ENCODE measurements at places on chromosomes 5 and 9. TPM values are rescaled to one million over a fixed set of nuclear protein-coding genes. Genes with fewer than 3 reads are reported as not detected.

Gene INSL6
- 0.33 TPM for polyA plus RNA-seq

Gene PCDHA4
- polyA plus RNA-seq, result 0.96 TPM

Gene TOR2A
- polyA plus RNA-seq, result 13.6 TPM

Gene CTNND2
- polyA plus RNA-seq, result 2.0 TPM

Gene GHR
- polyA plus RNA-seq, result 26.1 TPM

Gene RLN2
- polyA plus RNA-seq, result 3.6 TPM

Gene LHFPL2
- polyA plus RNA-seq, result 50.3 TPM

Gene CDKN2A
- polyA plus RNA-seq, result not detected

Gene ZDHHC11B
- 8.2 TPM for polyA plus RNA-seq

Gene NR4A3
- 2.4 TPM for polyA plus RNA-seq

Gene ZNF474
- 0.76 TPM for polyA plus RNA-seq

Gene TRPM3
- polyA plus RNA-seq, result 13.2 TPM

Gene SEMA5A
- polyA plus RNA-seq, result 47.1 TPM

Gene IL3
- polyA plus RNA-seq, result not detected

Gene FYB1
- polyA plus RNA-seq, result 4.4 TPM

Gene NPR2
- polyA plus RNA-seq, result 33.7 TPM

Gene WDR31
- 7.9 TPM for polyA plus RNA-seq

Gene FOXI1
- polyA plus RNA-seq, result 4.9 TPM

Gene SPATA9
- 1.2 TPM for polyA plus RNA-seq

Gene RAB3C
- 1.2 TPM for polyA plus RNA-seq

Gene PCDHGA6
- polyA plus RNA-seq, result 7.2 TPM

Gene OMD
- polyA plus RNA-seq, result 1.8 TPM

Gene SLC22A4
- polyA plus RNA-seq, result 6.2 TPM

Gene AKNA
- 10.7 TPM for polyA plus RNA-seq

Gene ADRB2
- polyA plus RNA-seq, result 0.11 TPM

Gene TNFSF8
- 0.51 TPM for polyA plus RNA-seq

Gene GABRA1
- not detected for polyA plus RNA-seq

Gene PPP3R2
- 0.06 TPM for polyA plus RNA-seq

Gene HAPLN1
- polyA plus RNA-seq, result 7.3 TPM

Gene EFNA5
- polyA plus RNA-seq, result 23.8 TPM

Gene GZMA
- 0.50 TPM for polyA plus RNA-seq

Gene TRPM6
- 1.4 TPM for polyA plus RNA-seq

Gene SPINK13
- polyA plus RNA-seq, result 0.30 TPM

Gene HNRNPH1
- polyA plus RNA-seq, result 1,069 TPM

Gene PDLIM4
- polyA plus RNA-seq, result 21.2 TPM

Gene ARSI
- 4.3 TPM for polyA plus RNA-seq

Gene HK3
- 0.67 TPM for polyA plus RNA-seq

Gene TEK
- 38.6 TPM for polyA plus RNA-seq

Gene RABGAP1
- 59.5 TPM for polyA plus RNA-seq

Gene HOMER1
- 24.4 TPM for polyA plus RNA-seq

Gene GFRA3
- polyA plus RNA-seq, result 3.4 TPM

Gene MAMDC2
- polyA plus RNA-seq, result 5.6 TPM

Gene GDF9
- 1.7 TPM for polyA plus RNA-seq

Gene CSF2
- not detected for polyA plus RNA-seq

Gene SLC34A1
- 315 TPM for polyA plus RNA-seq

Gene CYFIP2
- polyA plus RNA-seq, result 109 TPM

Gene PSIP1
- polyA plus RNA-seq, result 247 TPM

Gene STC2
- 1.9 TPM for polyA plus RNA-seq

Data from renal cortex interstitium (tissue), 15 donors.